MCF 10A (cell line): ENCODE measurements at places on chromosomes 13 and 19. TPM values are rescaled to one million over a fixed set of nuclear protein-coding genes. Genes with fewer than 3 reads are reported as not detected.

SIX5 gene
- total RNA-seq: 17.3 and 19.6 TPM in 2 replicates

IL4I1 gene
- total RNA-seq: 0.37 TPM in 1 of 2 replicates, not detected in the other

GRCh38 chr19:6671960-6672359 is 2.0 kb upstream of the TNFSF14 start:
- no peak for DNase-seq

DNA sequence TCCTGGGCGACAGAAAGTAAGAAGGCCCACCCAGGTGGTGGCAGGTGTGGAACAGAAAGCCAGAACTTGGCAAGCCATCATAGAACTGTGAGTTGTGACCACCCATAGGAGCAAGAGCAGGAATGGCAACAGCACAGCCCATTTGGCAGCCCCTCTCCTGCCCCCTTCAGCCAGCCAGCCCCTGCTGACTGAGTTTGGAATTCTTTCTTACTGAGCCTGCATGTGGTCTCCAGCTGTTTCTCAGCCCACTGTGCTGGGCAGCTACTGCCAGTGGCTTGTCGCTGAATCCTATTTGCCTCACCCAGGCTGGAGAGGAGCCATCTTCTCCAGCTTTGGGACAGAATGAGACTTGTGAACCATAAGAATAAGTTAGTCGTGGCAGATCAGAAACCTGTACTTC is 28.3 kb downstream of the CNMD start:
- DNase-seq: no peak

- peak; percentile 74 for DNase-seq
These were observed 13.4 kb upstream of the FNDC3A start for GRCh38 chr13:48962281-48962680.

- no peak for DNase-seq
These were observed 220.3 kb downstream of the KLF12 start for GRCh38 chr13:73913751-73914518.

SIRT6 gene
- total RNA-seq: 33.2 and 43.9 TPM in 2 replicates

DNA sequence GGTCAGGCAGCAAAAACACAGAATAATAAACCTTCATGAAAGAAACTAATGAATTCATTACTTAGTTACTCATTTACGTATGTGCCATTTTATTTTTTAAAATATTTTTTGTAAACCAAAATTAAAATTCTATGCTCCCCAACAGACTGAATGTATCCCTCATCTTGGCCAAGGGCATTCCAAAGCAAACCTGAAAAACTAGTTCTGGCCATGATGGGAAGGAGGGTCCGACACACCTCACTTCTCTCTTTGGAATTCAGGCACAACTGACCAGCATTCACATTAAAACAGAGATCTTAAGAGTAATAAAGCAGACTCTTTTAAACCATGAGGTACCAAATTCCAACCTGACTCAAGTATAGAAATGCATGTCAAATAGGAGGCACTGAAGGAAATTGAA is 1576.9 kb upstream of the SPRY2 start:
- DNase-seq: no peak

DNA sequence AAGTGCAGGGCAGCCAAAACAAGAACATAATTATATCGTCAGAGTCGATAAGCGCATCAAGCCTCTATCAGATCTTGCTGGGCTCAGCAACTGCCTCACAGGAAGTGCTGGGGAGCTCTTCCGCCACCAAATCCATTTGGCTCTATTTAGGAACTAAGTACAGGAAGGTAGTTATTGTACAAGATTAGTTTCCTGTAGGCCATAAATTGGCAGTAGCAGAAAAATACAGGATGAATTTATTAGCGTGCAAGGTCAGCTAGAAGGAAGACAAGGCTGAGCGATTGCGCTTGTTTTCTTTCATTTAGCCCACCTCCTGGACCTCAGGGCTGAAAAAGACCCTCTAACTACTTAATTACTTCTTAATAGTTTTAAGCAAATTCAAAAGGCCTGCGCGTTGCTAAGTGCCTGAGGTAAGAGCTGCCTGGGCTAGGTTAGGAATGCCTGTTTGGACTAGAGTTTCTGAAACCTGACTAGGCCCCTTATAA is 118.5 kb downstream of the IRS2 start:
- no peak for DNase-seq

- DNase-seq: no peak
These were observed 2.1 kb downstream of the PNMA8C start for GRCh38 chr19:46426506-46427162.

SIGLEC11 gene
- total RNA-seq: not detected in 2 replicates
